Retinal pigment epithelial cell (primary cell): ENCODE measurements at places on chromosomes 11 and 22.

DNA sequence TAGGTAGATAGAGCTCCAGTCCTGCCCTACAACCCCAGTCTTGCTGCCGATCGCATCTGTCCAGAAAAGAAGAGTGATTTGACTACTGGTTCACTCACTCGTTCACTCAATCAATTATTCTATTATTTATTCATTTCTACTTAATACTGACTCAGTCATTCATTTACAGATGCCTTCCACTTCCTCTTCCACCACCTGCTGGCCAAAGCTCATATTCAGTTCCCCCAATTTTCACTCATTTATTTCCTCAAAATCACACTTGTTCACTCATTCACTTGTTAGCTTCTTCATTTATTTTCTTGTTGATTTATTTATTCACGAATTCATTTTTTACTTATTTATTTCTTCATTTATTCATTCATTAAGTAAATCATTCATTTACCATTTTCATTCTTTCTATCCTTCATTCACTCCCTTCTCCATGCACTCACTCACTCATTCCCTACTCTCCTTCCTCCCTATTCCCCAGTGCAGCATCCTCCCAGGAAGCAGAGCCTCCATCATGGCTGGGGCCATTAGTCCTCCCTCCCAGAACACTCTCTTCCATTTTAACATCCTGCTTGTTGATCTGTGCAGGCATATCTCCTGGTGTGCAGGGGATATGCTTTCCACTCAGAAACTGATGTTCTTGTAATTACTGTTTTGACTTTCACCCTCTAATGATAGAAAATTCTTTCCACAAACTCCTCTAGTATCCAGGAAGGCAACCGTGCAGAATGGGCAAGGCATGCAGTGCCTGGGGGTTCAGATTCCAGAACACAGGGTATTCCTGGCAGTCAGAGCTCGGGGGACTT lies 281.0 kb downstream of the TENM4 start:
- no peak for DNase-seq

- DNase-seq, result no peak
Observed at GRCh38 chr11:46560300-46560991, 33.4 kb downstream of the AMBRA1 start.

- DNase-seq, result no peak
Observed at GRCh38 chr22:49322861-49323622, 504.6 kb downstream of the BRD1 start.

GRCh38 chr22:42969348-42969975 lies 45.5 kb downstream of the PACSIN2 start:
- no peak for DNase-seq
